Activated CD4-positive, CD25-positive, alpha-beta regulatory T cell (primary cell): ENCODE measurements at places on chromosomes 16 and 17.

DNA sequence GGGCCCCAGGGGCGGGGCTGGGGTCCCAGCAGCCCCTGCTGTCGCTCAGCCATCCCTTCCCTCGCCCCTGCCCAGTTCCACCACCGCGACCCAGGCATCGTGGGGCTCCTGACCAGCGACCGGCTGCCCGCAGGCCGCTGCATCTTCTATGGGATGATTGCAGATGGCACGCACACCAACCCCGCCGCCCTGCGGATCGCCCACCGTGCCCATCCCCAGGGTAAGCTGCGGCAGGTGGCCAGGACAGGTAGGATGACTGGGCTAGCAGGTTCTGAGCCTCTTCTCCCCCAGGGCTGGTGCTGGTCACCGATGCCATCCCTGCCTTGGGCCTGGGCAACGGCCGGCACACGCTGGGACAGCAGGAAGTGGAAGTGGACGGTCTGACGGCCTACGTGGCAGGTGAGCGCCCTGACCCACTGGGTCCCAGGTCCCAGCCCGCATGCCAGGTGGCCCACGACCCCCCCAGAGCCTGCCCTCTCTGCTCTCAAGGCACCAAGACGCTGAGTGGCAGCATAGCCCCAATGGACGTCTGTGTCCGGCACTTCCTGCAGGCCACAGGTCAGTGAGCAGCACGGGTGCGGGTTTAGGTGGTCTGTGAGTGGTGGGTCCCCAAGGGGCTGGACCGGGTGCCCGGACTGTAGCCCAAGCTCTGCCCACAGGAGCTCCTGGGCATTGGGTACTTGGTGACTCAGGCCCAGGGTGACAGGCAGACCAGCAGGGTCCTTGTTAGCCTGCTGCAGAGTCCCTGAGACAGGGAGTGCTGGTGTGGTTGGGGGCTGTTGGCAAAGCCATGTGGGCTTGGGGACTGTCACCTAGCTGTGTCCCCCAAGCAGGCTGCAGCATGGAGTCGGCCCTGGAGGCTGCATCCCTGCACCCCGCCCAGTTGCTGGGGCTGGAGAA lies 2.8 kb downstream of the CEMP1 start:
- no peak for DNase-seq

DNA sequence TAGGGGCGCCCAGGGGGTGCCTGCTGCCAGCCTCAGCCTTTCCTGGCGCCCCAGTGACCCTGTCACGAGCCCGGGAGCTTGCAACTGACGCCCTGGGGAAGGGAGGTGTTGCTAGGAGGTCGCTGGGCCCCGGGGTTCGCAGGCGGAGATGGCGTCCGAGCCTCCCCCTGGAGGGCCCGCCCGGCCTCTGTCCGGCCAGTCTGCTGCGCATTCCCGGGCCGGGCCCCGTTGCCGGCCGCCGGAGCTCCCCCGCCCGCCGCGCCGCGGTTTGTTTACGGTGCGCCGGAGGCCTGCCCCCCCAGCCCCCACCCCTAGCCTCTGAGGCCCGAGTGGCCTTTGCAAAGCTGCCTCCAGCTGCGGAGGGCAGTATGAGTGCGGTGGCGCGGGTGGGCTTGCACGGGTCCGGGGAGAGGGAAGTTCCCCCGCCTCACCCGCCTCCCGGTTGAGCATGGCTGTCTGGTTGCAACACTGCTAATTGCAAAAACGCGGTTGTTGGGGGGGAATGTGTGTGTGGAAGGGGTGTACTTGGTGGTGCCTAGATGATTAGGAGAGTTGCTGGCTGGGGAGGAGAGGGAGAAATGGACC lies 514 bp downstream of the THRA start:
- DNase-seq, result no peak

DNA sequence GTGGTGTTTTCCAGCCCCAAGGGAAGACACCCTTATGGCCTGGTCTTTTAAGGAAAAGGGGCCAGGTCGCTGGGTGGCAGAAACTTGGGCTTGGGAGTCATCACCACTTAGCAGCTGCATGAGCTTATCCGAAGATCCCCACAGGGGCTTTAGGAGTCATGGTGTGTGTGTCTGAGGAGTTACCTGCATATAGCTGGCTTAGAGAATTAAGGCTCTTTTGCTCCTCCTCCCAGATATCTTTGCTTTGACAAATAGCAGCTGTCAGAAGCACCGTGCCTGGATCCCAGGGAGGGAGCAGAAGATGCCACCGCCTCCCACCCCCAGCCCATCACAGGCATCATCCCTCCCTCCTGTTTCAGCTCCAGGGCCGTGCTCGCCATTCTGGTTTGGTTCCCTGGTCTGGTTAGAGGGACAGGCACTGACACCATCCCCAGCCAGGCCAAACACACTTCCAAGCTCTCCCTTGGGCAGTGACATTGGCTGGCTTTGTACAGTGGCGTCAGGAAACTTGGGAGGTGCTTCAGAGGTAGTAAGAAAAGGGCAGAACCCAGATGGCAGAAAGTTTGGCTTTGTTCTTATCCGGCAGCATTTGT lies 17.4 kb downstream of the LDHD start:
- no peak for DNase-seq

DNA sequence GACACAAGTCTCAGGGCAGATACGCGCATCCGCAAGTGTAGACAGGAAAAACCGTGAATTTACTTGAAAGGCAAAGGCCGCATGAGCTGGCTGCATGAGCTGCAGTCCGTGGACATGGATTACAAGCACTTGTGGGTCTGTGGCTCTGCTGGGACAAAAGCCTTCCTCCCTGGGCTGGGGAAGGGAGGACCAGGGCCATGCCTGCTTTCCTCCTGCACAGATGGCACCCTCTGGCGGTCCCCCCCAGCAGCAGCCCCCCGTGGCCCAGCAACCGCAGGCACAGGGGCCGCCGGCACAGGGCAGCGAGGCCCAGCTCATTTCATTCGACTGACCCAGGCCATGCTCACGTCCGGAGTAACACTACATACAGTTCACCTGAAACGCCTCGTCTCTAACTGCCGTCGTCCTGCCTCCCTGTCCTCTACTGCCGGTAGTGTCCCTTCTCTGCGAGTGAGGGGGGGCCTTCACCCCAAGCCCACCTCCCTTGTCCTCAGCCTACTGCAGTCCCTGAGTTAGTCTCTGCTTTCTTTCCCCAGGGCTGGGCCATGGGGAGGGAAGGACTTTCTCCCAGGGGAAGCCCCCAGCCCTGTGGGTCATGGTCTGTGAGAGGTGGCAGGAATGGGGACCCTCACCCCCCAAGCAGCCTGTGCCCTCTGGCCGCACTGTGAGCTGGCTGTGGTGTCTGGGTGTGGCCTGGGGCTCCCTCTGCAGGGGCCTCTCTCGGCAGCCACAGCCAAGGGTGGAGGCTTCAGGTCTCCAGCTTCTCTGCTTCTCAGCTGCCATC lies 1.7 kb upstream of the MRPL12 start:
- DNase-seq, result no peak

DNA sequence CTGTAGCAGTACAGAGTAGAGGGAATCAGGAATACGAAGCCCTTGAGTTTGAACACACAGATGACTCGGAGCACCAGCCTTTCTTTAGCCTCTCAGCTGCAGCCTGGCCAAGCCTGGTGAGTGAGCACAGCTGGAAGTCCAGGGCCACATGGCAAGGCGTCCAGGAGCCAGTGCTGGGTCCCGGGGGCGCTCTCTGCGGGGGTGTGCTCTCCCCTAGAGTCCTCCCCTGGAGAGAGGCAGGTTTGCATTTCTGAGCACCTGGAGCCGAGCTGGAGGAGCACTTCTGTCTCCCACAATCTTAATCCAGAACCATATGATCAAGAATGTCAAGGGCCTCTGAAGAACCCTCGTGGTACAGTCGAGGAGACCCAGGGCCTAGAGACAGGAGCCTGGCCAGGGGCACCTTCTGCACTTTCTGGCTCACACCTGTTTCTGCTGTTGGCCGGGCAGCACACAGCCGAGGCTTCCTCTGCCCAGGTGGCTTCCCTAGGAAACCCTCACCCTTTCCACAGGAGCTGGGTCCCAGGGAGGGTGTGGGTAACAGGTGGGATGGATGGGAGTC lies 78.3 kb downstream of the PLD6 start:
- no peak for DNase-seq

DNA sequence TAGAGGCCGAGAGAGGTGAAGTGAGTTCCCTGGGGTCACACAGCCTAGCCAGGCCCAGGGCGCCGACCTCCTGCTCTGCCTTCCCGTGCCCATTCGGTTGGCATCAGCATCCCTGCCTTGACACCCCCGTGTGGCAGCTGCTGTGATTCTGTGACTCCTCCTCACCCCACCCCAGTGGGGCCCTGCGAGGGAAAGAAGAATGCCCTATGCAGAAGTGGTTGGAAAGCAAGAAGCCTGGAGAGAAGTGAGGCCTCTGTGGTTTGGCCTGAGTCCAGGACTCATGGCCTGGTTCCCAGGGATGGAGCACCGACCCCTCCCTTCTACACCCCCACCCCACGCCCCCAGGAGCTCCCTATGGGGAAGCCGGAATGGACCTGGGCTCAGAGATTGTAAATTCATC lies 296.2 kb downstream of the SEC14L1 start:
- no peak for DNase-seq

DNA sequence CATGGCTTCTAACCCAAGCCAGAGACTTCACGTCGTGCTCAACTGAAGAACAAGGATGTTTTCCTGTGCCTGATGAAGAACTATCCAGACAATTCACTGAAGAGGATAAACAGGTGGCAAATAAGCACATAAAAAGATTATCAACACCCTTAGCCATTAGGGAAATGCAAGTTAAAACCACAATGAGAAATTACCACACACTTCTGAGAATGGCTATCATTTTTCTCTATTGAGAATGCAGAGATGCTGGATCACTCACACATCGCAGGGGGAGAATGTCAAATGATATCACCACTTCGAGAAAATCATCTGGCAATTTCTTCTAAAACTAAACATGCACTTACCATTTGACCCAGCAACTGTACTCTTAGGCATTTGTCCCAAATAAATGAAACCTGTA lies 162.8 kb downstream of the IRX3 start:
- no peak for DNase-seq

- no peak for DNase-seq
Measured at GRCh38 chr17:48378708-48379392, 51.2 kb downstream of the SKAP1 start.

DNA sequence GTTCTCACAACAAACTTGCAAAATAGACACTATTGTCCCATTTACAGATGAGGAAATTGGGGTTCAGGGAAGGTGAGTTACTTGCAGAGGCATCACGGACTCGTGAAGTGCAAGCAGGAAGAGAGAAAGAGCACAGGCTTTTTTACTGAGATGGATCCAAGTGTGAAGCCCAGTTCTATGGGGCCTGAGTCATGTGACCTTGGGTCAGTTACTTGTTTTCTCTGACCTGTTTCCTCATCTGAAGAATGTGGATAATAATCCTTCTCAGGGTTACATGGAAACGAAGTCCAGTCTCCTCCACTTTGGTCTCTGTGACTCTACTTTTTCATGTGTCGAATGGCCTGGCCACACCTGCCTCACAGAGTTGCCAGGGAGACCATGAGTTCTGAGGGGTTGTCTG lies 134.4 kb downstream of the SPACA3 start:
- DNase-seq, result no peak

DNA sequence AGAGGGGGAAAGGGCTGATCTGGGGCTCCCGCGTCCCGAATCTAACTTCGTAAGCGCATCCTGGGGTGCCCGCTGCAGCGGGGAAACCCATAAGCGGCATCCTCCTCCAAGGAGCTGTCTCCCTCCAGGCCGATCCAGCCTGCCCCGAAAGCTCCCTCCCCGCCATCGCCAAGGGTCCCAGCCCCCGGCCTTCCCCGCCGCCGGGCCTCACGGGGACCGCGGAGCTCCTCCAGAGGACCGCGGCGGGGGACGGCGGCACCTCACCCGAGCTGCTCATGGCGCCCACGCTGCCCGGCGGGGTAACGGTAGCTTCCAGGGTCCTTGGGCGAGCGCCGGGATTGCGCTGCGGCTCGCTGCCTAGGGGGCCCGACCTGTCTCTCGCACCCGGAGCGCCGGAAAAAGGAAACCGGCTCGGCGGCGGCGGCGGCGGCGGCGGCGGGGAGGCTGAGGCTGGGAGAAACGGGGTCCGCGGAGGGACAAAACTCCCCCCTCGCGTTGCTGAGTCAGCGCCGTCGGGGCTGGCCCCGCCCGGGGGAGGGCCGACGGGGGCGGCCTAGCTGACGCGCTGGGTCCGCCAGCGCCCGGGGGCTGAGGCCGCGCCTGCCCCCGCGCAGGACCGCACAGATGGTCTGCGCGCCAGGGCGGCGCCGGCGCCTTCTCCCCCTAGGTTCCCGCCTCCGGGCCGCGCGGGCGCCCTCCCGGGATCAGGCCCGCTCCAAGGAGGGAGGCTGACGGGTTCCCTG lies at the start of gene BLMH:
Gene BLMH, minus strand, starts transcription at position 402 of the 743 bp plus-strand sequence. Its CDS starts 125 bp downstream, at position 277.
- peak; percentile 70 for DNase-seq

- DNase-seq, result no peak
Measured at GRCh38 chr17:33623841-33624240, 330.7 kb upstream of the ASIC2 start.

- DNase-seq, result no peak
Measured at GRCh38 chr16:11752856-11753255, 10.2 kb upstream of the TXNDC11 start.

- no peak for DNase-seq
Measured at GRCh38 chr16:88298833-88299745, 83.7 kb upstream of the ZNF469 start.

DNA sequence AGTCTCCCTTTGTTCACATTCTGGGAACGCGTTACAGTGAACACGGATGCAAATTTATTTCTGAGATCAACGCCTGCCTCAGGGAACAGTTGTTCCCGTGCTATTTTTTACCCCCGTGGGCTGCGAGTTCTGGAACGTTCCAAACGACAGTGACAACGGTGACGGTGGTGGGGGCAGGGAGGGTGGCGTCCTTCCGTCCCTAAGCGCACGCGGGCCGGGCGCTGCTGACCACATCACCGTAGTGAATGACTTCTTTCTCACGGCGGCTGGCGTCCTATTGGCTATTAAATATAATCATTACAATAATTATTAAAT lies 45.1 kb upstream of the SSTR5 start:
- DNase-seq, result no peak

DNA sequence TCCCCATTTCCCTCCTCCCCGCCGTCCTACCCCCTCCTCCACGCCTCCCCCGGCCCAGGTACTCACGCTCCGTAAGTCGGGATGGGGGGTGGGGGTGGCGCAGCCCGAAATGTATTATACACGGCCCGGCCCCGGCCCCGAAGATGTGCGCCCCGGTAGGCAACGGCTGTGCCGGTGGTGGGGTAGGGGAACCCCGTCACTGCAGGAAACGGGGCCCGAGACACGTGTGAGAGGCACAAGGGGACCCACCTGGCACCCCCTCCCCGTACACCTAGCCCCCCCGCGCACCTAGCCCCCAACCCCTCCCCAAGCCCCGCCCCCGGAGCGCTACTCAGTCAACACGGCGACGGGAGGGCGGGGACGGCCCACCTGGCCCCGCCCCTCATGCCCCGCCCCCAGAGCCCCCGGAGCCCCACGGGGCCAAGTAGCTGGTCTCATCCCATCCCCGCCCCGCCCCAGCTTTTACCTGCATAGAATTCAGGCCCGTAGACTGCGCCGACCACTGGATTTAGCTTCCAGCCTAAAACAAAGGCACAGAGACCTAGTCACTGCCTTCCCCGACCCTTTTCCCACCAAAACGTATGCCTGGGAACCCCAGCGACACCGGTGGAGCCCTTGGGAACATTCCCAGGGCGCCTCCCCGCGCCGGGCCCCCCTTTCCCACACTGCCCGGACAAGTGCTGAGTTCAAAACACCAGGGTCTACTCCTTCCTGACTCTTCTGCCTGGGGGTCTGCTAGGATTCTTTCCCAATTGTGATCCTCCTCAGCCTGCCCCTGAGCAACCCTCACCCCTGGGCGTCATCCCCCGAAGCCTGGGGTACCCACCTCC lies 22.8 kb downstream of the ENGASE start:
- DNase-seq, result no peak
